Cortex of kidney (tissue), 1 donor: ENCODE measurements at places on chromosomes 13 and 19.

DNA sequence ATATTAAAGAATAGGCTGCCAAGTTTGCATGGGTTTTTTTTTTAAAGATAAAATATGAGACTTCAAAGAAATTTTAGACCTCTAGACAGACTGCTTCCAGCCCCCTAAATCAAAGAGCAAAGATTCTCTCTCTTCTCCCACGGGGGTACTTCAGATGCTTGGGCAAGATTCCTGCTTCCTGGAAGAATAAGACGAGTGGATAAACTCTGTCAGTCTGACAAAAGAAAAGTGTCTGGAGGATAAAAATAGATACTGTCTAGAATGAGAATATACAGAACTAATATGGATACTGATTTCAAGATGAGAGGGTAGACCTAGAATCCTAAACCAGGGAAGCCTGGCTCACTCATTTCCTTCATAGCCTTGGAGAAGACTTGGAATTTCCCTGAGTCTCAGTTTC is 435.1 kb downstream of the FOXO1 start:
- DNase-seq = no peak

- no peak for DNase-seq
Observed at GRCh38 chr13:82688400-82688994, 1193.8 kb downstream of the SLITRK1 start.

DNA sequence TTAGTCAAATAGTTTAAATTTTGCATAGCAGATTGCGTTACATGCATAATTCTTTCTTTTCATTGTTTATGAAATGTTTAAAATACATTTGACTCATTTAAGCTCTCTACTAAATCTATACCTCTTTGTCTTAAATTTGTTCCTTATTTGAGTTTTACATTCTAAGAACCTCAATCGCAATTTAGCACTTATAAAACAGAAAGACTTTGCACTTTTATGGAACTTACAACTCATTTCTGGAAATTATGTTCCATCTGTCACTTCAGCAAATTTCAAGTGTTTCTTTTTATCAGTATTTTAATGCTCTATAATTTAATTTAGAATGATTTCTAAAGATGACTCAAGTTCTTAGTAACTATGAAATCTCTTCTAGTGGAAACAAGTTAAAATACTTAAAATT is 1505.8 kb upstream of the SPRY2 start:
- DNase-seq = no peak

DNA sequence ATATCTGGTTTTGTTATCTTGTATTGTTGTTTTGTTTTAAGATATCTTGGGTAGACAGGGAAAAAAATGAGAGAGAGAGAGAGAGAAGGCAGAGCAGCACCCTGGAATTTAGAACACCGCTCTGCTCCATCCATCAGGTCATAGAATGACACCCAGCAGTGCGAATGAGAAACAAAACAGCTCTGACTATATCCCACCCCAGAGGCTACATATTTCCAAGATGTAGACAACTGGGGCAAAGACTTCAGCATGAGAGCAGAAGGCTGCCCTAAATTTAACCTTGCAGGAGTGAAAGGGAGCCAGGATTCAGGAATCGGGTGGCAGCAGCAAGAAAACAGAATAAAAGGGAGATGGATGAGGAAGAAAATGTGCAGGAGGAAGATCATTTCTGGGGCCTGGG is 46.5 kb downstream of the TNFSF13B start:
- DNase-seq = no peak

DNA sequence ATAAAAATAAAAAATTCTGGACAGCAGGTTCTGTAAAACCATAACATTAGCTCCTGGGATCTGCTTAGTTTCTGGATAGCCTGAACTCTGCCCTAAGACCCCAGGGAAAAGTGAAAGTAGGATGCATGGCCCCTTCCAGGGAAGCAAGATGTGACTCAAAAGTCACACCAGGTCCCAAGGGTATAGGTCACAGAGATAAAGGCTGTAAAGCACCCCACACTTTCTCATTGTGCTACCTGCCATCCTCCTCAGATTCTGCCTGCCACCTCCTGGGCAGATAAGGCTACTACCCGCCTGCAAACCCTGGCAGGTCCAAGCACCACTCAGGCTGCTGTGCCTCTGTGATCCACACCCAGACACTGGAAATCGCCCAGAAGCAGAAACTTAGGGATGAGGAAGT is 20.6 kb downstream of the FFAR2 start:
- no peak for DNase-seq

DNA sequence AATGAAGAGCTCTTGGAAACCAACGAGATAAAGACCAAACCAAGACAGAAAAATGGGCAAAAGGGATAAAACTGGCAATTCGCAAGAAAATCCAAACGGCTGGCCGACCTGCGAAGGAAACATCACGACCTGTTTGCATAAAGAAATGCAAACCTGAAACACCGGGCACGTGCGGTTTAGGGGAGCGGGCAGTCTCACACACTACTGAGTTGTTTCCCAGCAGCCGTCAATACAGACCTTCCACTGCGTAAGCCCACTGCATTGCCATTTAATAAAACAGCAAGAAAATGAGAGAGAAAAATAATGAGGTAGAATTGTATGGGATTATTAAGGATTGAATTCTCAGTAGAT is 642 bp upstream of the PEG3 start:
- no peak for DNase-seq

GRCh38 chr19:55579766-55580621 is 654 bp downstream of the ZNF579 start:
- no peak for DNase-seq

GRCh38 chr13:100139817-100140216 is 50.9 kb downstream of the PCCA start:
- DNase-seq = no peak

GRCh38 chr13:41533266-41534052 is 76.1 kb downstream of the RGCC start:
- DNase-seq = no peak

GRCh38 chr13:112626124-112626523 is 38.2 kb upstream of the TUBGCP3 start:
- no peak for DNase-seq

- DNase-seq = no peak
Observed at GRCh38 chr13:26881154-26881553, 120.6 kb upstream of the GPR12 start.

DNA sequence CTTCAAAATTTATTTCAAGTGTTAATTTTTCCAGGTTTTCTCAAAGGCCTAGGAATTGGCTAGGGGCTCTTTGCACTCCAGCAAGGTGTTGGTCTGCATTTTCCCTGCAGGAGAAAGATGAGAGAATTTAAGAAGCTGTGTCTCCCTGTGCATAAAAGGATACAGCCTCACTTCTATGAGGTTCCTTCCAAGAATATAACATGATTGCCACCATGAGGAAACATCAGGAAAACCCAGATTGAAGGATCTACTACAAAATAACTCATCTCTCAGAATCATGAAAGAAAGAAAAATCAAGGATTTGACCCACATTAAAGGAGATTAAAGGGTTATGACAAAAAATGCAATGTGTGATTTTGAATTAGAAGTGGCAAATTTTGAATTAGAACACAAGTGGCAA is 69.9 kb downstream of the RUBCNL start:
- no peak for DNase-seq

GRCh38 chr13:106526738-106527444 is 8.6 kb downstream of the EFNB2 start:
- no peak for DNase-seq

DNA sequence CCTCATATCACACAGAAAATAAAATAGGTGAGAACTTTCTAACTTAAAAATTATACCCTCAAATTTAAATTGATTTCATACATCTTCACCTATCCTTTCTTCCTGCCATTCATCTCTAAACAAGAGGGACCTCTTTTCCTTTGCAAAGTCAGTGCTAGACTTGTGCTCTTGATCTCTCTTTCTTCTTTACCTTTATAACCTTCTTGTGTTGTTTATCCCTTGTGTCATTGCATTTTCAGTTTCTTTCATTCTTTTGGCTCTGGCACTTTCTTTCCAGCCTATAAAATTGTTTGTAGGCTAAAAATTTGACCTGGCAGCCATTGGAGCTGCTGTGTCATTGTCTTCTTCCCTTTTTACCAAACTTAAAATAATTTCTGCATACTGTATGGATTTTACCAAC is 190.1 kb downstream of the GPC5 start:
- no peak for DNase-seq

DNA sequence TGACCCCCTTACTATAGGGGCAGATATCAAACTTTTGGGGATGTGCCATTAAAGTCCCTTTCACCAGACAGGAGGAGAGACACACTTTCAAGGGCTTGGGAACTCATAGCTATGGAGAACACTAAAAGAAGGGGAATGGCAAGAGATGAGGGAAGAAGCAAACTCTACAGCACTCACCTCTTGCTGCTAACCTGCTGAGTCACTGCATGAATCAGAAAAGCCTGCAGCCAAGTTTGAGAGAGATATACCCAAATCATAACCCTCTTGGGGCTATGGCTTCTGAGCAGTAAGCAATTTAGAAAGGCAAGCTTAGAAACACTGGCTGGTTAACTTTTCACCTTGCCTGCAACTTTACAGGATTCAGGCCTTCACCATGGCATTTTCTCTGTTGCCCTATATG is 1028.0 kb downstream of the UQCRFS1 start:
- DNase-seq = no peak

- no peak for DNase-seq
Observed at GRCh38 chr13:28655561-28655960, 3.4 kb upstream of the POMP start.

GRCh38 chr13:100637796-100638195 is 36.8 kb downstream of the TMTC4 start:
- no peak for DNase-seq

DNA sequence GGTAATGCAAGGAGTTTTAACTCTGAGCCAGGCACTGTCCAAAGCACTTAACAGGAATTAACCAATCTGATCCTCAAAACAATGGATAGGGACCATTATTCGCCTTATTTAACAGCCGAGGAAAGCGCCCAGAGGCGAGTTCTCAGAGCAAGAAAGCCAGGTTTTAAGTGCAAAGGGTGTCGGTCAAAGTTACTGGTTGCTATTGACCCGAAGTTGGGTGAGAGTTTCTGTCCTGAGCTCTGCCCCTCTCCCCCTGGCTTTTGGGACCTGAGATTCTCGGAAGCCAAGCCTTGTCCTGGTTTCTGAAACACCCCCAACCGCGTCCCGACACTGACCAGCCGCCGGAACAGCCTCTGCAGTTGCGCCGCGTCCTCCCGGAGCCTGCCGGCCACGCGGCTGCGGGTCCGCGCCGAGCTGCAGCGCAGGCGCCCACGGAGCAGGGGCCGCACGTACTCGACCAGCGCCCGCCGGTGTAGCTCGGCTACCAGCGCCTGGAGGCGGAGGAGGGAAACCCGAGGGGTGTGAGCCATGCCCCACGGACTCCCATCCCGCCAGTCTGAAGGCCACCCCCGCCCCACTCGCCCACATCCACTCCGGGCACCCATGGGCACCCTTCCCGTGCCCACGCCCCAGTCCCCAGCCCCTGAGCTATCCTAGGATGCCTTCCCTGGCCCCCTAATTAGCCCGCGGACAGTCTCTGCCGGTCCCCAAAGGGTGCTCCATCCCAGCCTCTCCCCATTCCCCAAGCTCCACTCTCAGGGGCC is 27.8 kb downstream of the EXOC3L2 start:
- DNase-seq = no peak

DNA sequence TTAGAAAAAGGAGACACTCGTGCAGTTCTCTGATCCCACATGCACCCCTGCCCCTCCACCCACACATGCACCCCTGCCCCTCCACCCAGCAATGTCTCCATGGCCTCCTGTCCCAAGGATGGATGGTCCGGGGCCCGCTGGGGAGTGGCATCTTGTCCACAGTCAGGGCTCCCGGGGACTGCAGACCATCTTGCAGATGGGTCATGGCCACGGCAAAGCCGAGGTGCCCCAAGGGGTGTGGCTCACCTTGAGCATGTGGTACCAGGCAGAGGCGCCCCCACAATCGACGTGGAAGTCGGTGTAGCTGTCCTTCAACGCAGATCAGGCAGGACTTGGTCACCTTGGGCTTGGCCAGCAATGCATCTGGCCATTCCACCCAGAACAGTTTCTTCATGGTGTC is 216.7 kb downstream of the TUBA3C start:
- no peak for DNase-seq
